Globus pallidus (tissue), 1 donor: ENCODE measurements at places on chromosomes 1 and 21.

GRCh38 chr1:19073311-19074186 lies 117.1 kb upstream of the IFFO2 start:
- DNase-seq, result peak; percentile 25

DNA sequence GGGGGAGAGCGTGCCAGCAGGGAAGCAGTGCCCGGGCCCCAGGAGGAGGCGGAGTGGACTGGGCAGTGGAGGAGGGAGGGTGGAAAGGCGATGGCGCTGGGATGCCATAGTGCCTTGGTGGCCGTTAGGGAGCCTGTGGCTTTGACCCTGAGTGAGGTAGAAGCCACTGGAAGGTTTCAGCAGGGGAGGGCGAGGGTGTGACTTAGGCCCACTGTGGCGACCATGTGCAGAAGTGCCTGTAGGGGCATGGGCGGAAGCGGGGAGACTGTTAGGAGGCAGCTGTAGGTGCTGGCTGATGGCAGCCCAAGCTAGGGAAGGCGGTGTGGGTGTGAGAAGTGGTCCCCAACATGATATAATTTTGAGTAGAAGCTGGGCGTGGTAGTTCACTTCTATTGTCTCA lies 28.2 kb downstream of the LHX4 start:
- no peak for DNase-seq

GRCh38 chr1:47569681-47570470 lies 132.0 kb downstream of the FOXD2 start:
- no peak for DNase-seq

DNA sequence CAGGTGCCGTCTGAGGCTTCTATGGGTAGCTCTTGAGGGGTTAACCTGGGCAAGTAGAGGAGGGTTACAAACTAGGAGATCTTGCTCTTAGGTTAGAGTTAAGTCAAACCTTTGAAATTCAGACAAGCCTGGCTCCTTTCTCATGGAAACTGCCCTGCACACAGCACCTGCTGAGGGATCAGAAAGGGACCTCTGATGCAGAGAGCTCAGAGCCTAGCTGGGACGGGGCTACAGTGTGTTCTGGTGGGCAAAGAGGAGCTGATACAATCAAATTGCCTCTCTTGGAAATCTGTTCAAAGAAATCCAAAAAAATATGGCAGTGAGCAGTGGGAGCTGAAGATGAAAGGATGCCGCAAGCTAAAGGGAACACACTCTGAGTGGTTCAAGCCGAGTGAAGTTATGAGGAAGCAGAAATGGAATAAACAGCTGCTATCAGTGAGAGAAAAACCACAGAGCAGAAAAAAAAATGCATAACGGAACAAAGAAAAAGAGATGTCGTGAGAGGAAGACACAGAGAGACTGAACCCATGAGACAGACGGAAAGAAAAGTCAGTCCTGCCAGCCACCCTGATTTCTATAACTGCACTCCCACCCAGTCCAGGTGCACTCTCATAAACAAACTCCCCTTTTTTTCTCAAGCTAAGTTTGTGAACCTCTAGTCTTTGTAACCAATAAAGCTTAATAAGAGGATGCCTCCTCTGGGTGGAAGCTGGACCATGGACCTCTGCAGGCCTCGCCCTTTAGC lies 26.6 kb downstream of the PAFAH2 start:
- no peak for DNase-seq

DNA sequence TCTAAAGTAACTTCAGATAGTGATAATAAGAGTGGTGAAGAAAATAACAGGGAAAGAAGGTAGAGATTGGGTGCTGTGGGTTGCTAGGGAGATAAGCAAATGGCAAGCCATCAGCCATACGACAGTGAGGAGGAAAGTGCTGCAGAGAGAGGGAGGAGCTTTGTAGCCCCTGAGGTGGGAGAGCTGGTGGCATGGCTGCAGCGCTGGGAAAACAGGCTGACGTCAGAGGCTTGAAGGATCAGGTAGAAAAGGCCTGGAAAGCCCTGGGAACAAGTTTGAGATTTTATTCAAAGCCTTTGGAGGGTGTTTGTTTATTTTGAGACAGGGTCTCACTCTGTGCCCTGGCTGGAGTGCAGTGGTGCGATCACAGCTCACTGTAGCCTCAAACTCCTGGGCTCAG lies 109.5 kb downstream of the NMNAT2 start:
- no peak for DNase-seq

GRCh38 chr1:161285521-161285920 lies 24.2 kb downstream of the MPZ start:
- DNase-seq, result no peak

DNA sequence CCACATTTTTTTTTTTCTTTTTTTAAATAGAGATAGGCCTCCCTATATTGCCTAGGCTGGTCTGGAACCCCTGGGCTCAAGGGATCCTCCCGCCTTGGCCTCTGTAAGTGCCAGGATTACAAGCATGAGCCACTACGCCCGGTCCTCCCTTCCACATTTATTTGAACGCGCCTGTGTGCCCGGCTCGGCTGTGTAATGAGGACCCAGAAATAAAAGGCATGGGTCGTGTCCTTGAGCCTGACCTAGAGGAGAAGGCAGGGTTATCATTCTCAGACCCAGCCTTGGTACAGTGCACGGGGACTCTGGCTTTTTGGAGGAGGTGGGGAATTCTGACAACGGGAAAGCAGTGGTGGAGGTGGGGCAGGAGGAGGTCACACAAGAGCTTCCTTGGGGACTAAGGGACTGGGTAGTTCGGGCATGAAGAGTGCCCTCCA lies 841 bp downstream of the CENPF start:
- DNase-seq, result no peak

GRCh38 chr1:60615666-60616065 lies 466.7 kb upstream of the NFIA start:
- no peak for DNase-seq

DNA sequence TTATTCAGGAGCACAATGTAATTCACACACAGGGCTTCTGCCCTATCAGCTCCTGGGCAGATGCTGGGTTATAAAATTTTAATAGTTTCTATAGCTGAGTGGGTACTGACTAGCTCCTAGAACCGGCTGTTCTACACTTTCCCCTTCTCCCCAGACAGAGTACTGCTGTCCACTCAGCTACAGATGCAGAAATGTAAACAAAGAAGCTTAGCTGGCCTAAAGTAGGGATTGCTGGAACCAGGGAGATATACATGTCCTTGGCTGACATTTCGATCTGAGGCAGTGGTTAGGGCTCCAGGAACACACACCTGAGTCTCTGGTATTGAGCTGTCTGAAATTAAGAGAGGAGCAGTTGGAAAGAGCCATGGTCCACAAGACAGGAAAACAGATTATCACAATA lies 211.5 kb upstream of the USP24 start:
- DNase-seq, result no peak

GRCh38 chr1:185768371-185768770 lies 34.2 kb downstream of the HMCN1 start:
- DNase-seq, result no peak

DNA sequence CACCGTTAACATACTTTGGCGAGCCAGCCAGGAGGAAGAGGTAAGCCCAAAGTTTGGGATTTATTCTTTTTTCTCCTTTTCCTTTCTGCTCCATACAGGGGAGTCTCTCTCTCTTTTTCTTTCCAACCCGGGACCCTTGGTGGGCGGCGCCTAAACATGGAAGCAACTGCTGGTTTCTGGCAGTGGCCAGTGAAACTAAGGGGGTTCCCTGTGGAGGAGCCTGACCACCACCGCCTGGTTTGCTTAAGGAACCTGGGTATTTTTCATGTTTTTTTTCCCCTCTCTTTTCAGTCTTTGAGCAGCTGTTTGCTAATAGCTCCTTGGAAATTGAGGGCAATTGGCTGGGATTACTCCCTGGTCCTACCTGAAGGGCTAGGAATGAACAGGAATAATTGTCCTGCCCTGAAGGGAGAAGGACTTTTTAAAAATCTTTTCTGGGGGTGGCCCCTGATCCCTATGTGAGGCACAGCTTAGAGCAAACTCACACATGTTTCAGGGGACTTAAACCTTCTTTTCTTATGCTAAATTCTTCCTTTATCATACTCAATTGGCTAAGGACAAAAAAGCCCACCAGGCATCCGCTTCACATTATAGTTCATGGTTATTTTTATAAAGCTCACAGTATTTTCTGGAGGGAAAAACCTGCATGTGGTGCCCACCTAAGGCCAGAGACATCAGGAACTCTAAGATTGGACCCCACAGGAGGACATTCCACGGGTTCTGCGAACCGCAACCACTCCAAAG lies 61.3 kb upstream of the PLD5 start:
- DNase-seq, result no peak

- DNase-seq, result no peak
Measured at GRCh38 chr1:85544689-85545215, 35.8 kb upstream of the CCN1 start.

DNA sequence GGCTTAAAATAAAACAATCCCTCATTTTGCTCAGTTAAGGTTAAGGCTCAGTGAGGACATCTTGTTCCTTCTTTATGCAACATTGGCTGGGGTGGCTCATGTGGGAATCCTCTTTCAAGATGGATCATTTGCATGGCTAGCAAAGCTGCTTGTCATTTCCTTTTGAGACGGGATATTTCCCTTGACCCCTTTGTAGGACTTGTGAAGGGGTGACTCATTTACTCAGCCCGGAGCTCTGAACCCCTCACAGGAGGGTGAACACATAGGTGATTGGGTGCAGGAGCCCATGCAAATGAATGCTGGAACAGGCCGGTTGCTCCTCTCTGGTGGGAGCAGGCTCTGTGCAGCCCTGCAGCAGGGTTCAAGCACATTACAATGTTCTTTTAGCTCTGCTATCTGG lies 15.8 kb upstream of the C8A start:
- no peak for DNase-seq

DNA sequence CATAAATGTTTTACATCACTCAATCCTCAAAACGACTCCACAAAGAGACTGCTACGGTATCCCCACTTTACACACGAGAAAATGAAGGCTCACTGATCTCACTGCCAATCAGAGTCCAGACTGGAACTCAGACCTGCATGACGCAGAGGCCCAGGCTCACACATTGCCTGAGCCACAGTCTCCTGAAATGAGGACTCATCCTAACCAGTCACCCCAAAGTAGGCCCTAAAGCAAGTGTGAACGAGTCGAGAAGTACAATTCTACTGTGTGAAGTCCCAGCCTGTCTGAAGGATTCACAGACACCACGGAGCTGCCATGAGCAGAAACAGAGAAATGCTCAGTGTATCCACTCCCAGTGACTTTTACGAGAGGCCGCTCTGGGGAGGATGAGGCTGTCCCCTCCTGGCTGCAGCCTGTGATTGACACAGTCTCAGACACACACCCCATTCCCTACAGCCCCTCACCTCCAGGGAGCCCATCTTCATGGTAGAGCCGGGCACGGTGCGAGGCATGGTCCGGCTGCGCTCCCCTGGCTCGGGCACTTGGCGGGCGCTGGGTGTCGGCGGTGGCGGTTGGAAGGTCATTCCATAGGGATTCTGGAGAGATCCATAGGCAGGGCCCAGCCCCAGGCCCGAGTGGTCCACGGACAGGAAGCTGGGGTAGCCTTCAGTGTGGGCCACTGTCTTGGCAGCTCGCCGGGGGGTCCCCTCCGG lies 26.7 kb upstream of the COL16A1 start:
- DNase-seq, result no peak

DNA sequence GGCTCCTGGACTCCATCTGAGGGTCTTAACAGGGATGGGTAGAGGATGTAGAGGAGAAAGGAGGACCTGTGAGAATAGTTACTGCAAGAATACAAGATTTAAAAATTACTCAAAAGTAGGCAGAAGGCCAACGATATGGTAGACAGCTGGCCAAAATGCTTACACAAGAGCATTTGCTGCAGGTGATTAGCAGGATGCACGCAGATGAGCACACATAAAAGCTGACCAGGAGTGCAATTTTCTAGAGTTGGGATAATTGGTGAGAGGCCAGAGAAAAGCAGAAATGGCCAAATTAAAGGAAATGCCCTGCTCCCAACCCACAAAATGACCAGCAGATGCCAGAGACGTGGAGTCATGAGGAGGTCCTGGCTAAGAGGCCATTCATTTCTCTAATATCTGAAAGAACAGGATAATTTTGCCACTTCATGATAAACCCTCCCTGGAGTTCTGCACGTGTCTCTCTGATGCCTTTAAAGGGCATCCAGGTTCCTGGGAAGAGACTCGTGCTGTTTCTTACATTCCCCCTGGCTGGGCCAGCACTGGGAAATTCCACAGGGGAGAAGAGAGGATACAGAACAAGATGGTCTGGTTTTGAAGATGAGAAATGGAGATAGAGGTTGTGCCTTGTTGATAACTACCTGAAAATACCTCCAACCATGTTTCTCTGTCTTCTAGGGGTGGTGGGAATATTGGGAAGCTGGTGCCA lies 62.3 kb upstream of the KCNA3 start:
- no peak for DNase-seq

DNA sequence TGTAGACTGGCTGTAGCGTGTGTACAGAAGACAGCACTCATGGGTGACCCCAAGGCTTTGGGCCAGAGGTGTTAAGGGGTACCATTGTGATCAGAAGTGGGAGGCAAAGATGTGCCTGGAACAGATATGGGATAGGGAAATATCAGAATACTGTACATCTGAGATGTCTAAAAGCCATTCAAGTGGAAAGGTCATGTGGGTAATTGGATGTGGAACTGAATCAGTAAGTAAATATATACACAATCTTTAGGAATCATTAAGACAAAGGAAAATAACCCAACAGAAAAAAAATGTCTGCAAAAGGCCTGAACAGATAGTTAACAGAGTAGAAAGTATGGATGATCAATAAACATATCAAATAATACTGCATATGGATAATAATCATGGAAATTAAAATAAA lies 26.5 kb downstream of the OR13G1 start:
- DNase-seq, result no peak

DNA sequence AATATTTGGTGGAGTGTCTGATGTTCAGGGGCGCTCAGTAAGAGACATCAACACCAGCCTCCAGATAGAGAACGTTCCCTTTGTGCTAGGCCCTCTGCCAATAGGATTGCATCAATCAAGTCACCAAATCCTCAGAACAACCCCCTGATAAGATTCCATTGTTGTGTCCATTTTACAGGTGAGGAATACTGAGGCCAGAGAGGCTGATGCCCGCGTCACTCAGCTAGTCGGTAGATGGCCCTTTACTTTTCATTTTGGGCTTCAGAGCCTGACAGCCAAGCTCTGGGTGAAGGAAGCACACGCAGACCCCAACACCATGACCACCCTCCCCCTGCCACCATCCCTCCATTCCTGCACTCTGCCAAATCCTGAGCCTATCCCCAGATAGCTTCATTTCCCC lies 406.2 kb downstream of the PTPRU start:
- DNase-seq, result no peak

GRCh38 chr1:225572422-225572821 lies 80.5 kb downstream of the ENAH start:
- DNase-seq, result no peak

- no peak for DNase-seq
Measured at GRCh38 chr1:182413969-182414368, 13.5 kb upstream of the TEDDM1 start.

- no peak for DNase-seq
Measured at GRCh38 chr1:99738858-99739465, 27.5 kb downstream of the FRRS1 start.

GRCh38 chr21:45887120-45887611 lies 94.4 kb upstream of the COL6A1 start:
- DNase-seq, result peak; percentile 52

DNA sequence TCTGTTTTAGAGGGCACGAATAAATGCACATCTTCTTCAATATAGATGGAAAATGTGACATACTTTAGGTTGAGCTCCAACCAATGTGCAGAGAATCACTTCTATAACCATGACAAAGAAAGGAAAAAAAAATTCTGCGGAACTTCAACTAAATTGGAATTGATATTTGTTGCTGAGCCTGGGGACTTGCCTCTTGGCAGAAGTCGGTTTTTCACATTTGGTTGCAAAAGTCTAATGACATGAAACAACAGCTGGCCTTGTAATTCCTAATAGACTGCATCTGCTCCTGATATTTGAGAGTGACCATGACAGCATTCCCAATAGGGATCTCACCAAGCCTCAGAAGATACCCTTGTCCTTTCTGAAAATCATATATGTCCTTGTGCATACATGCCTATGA lies 112.8 kb downstream of the PRRX1 start:
- no peak for DNase-seq
